ENCODE measurements at places on chromosomes 2 and 18.

DNA sequence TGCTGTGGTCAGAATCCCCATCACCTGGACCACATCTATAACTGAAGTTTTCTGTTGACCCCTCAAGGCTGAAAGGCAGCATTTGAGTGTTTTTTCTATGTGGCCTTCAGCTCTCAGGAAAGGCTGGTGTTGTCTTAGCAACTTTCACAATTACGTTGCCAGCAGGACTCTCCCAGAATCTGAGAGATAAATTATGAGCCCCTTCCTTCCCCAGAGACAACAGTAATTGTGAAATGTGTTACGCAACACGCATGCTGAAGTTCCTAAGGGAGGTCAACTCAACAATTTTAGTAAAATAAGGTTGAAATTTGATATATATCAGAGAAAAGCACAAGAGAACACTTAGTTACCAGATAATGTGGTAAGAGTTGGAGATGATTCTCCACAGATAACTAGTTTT lies 216.5 kb upstream of the SLC8A1 start:
- DNase-seq, result no peak

DNA sequence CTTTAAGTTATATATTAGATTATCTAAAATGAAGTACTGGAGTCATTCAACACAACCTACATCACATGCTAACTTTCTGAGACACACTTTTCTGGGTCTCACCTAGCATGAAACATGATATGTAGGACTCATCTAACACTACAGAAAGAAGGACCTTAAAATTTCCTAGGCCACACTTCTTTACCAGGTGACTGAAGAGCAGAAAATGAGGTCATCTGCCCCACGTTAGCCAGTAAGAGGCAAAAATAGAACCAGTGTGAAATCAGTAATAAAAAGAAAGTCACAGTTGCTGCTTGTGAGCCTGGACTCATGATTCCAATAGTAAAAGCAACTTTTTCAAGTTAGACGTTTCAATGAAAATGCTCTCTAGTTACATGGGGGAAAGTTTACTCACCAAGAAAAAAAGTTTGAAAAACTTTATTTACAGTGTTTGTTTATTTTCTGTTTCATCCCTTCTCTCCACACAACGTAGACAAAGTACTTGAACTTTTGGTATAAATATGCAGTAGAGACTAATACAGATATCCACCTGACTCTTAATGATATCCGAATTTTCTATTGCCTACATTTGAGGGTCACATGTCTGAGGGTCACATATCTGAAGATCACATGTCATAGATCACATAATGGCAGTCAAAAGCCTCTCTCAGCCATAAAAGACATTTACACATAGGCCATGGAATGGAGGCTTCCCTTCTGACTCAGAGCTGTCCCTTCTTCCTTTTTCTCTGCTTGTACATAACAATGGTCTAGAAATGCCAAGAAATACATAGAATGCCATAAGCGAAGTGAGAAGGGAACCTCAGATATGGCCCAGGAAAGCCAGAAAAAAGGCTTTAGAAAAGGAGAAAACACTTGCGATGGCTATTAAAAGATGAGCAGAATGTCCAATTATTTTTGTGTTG lies 362.9 kb downstream of the ZEB2 start:
- DNase-seq, result no peak

DNA sequence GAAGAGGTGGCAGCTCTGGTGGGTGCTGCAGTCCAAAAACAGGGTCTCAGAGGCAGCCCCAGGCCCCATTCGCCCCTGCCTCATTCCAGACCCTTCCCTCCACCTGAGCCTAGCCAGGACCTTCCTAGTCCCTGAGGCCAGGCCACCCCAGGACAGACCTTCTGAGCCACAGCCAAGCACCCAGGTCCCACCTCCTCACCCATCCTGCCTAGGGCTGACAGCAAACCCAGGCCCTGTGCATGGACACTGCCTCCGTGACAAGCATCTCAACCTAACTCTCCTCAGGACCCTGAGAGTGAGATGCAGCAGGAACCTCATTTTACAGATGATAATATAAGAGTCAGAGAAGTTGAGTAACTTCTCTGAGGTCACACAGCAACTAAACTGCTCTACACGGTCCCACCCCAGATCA lies 15.5 kb downstream of the ADRA2B start:
- DNase-seq, result no peak

GRCh38 chr2:146246736-146247523 lies 1597.9 kb upstream of the ACVR2A start:
- no peak for DNase-seq

GRCh38 chr2:234289834-234290590 lies 206.9 kb downstream of the ARL4C start:
- peak; percentile 33 for DNase-seq

GRCh38 chr2:27264253-27264752 lies 1.5 kb upstream of the SLC30A3 start:
- no peak for DNase-seq

GRCh38 chr18:39399662-39400061 lies 1834.1 kb upstream of the CELF4 start:
- DNase-seq, result no peak

DNA sequence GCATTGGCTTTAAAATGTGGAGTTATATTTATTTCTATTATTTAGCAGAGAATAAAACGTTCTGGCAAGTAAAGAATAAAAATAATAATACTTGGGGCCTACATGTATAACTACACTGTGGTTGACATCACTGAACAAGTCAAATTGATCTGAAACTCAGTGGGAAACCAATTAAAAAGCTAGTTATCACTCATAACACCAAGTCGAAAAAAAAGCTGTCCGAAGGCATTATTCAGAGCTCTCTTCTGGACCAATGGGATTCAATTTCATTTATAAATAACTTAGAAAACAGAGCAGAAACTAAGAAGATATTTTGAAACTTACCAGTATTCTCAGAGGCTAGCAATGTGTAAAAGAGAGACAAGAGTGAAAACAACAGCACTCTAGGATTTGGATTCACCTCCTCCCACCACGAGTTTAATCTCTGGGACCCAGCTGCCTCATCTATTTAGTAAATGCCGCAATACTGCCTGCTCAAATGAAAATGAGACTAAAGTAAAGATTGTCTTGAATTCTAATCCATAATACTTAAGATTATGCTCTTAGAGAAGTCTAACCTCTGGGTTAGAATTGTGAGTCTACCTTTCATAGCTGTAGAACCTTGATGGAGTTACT lies 128.4 kb downstream of the NBAS start:
- no peak for DNase-seq

GRCh38 chr2:197310271-197310985 lies at the start of gene ANKRD44:
ANKRD44 (minus strand) TSS chr2:197310780; CDS start chr2:197310604, 176 bp downstream.
- peak; percentile 78 for DNase-seq

- no peak for DNase-seq
These were observed 3.3 kb upstream of the ZBTB7C start for GRCh38 chr18:48412339-48412929.

DNA sequence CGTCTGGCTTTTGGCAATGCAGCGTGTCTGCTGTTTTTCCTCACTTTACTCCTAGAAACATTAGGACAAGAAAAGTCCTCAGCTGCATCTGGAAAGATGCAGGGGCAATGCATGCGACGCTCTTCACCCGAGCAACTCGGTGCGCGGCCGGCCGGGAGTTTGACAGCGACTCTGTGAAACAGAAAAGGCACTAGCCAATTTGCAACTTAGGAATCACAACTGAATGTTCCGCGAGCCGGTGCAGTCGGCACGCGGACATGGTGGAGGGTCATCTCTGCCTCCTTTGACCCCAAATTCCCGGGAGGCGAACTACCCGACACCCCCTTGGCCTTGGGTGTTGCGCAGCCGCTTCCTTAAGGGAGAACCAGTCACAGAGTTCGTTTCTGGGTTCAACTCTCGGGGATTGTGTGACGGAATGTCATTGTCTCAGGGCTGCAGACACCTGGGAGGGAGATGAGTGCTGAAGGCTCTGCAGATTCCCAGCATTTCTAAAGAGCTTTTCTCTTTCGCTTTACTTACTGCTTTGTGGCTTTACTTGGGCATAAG lies 9.8 kb downstream of the NR4A2 start:
- DNase-seq, result no peak

- no peak for DNase-seq
These were observed 266.4 kb downstream of the GPD2 start for GRCh38 chr2:156702541-156702940.

- no peak for DNase-seq
These were observed 55.5 kb downstream of the SEPTIN10 start for GRCh38 chr2:109558076-109558882.

DNA sequence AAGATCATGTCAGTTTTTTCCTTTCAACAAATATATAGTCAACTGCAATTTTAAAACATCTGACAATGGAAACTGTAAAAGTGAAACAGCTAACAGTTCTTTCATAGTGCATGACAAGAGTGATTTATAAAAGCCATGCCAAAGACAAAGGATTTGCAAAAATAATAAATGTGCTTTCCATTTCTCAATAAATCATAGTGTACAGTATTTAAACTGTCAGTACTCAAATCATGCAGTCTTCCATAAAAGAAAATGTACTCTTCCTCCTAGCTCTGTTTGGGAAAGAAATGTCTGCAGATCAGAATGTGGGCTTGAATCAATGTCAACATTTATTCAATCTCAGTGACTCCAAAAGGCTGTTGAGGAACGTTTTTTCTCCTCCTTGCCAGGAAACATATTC lies 131.7 kb upstream of the PDE1A start:
- no peak for DNase-seq

DNA sequence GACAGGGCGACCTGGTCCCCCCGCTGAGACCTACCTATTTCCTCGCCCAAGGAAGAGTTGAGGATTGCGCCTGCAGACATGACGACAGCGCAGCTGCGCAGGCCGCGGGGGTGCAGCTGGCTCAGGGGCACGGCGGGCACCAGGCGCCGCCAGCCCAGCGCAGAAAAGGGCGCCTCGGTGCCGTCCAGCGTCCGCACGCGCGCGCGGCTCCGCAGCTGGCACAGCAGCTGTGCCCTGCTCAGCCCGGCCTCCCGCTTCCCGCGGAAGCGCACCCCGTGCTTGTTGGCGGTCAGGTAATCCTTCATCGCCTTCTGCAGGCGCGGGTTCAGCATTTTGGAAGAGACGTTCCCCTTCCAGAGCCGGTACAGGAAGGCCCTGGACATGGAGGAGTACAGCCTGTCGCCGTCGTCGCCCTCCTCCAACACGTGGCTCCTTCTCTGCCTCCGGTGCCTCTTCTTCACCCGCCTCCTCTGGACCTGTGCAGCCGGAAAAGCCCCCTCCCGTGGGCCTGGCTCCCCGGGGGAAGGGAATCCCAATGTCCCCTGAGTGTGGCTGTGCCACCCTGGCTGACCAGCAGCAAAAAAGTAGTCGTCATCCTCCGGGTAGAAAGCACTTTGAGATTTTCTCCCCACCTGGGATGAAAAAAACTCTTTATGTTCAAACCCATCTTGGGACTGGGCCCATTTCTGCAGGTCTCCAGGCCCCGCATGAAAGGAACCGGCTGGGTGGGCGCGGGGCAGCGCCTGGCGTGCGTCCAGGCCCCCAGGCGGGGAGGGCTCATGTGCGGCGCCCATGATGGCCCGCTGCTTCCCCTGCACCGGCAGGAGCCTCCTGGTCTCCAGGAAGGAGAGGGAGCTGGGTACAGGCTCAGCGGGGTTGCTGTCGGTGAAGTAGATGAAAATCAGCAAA lies 42.7 kb downstream of the ST6GAL2 start:
- no peak for DNase-seq

DNA sequence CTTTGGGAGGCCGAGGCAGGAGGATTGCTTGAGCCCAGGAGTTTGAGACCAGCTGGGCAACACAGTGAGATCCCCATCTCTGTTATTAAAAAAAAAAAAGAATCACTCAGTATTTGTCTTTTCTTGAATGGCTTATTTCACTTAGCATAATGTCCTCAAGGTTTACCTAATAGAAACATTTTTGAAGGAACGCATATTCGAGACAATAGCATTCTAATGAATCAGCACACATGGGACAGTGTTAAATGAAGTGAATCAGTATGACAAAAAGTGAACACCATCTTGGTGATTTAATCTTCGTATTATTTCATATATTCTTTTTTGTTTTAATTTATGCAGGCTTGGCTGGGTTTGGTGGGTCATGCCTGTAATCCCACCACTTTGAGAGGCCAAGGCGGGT lies 44.7 kb downstream of the WIPF1 start:
- no peak for DNase-seq
